Naive B cell (primary cell): ENCODE measurements at places on chromosomes 2 and 18.

GRCh38 chr2:113155331-113155730 is 18.4 kb upstream of the PSD4 start:
- DNase-seq: no peak

DNA sequence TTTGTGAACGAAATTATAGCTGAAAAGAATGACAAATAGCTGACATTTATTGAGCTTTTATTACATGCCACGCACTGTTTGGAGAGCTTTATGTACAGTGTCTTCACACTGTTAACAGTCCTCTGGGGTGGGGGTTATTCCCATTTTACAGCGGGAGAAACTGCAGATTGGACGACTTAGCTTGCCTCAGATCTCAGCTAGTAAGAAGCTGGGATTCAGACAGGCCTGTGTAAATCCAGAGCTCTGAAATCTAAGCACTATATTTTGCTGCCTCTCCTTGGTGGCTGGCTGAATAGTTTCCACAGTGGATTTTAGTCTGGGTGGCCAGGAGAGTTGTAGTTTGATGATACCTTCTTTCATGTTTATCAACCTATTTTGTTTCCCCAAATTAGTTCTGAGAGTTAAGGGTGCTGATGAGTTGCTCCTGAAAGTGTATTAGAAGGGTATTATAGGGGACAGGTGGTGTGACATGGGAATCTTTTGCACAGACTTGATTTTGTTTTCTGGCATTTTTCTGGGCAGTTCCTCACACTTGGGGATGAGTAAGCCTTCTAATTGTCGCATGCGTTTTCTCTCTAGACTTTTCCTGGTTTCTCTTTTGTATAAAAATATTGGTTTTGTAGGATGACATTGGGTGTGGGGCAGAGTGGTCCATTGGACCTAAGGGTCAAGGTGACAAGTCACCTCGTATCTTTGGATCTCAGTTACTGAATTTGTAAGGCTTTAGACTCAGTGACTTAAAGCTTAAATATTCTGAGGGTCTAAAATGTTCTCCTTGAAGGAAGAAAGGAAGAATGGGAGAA is 1.5 kb downstream of the ACSL3 start:
- no peak for DNase-seq

DNA sequence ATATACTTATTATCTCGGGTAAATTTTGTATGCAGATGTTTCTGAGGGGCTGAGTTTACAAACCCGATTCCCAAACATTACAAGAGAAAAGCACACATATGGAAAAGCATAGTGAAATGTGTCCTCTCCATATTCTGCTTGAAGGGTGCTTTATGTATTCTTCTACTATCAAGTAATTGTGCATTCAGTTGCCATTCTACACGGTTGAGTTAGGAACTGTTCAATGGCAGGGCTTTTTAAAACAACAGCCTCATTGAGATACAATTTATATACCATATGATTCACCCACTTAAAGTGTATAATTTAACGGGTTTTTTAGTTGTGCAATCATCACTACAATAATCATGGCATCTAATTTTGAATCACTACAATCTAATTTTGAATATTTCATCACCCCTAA is 138.4 kb upstream of the DLGAP1 start:
- DNase-seq: no peak

GRCh38 chr18:9825571-9826073 is 60.2 kb upstream of the TXNDC2 start:
- DNase-seq: no peak

GRCh38 chr2:167783261-167784083 is 463.9 kb downstream of the STK39 start:
- DNase-seq: no peak

DNA sequence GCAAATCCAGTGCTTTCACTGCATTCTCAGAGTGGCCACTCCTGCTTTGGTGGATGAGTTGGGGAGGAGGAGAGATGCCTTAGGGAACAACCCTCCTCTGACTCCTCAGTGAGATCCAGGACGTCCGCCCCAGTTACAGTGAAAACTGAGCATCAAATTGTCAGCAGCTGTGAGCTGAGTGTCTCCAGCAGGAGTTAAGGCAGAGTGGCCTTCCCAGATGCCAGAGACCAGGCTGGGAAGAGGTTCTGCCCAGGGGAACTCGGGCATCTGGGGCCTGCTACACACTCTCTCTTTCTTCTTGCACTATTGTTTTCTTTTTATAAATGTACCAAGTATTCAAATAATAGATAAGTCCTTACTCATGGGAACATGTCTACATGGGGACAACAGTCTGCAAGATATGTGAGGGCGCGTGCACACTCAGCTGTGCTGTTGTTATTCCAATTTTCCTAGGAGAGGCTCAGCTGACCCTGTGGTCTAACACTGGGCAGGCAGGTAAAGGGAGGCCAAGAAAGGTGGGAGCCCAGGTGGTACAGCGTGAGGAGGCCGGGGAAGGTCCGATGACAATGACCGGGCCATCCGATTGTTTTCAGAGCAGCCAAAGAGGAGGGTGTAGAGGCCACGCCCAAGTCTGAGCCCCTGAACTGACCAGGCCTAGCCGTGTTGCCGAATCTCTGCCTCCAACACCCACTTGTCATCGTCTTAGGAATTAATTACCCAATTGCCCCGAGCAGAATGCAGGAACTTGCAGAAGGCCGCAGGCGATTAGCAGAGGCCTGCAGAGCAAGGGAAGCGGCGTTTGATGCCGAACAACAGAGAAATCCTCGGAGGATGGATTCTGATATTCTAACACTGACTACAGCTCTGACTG is 166.9 kb downstream of the ANAPC1 start:
- no peak for DNase-seq

- no peak for DNase-seq
Measured at GRCh38 chr2:124025171-124025580, at the start of gene CNTNAP5. Gene CNTNAP5, plus strand, starts transcription at chr2:124025287. Its CDS starts 364 bp downstream, at chr2:124025651.
